ENCODE measurements at places on chromosomes 2 and 18. TPM values are rescaled to one million over a fixed set of nuclear protein-coding genes. Genes with fewer than 3 reads are reported as not detected.

SLC9A4 gene
- 0.08 TPM for total RNA-seq

TEX44 gene
- total RNA-seq: not detected

CIDEA gene
- not detected for total RNA-seq

ACMSD gene
- not detected for total RNA-seq

ICA1L gene
- total RNA-seq: 3.2 TPM

HNMT gene
- total RNA-seq: not detected

FBLN7 gene
- total RNA-seq: 34.0 TPM

SF3B6 gene
- total RNA-seq: 52.4 TPM

LBX2 gene
- not detected for total RNA-seq

DNA sequence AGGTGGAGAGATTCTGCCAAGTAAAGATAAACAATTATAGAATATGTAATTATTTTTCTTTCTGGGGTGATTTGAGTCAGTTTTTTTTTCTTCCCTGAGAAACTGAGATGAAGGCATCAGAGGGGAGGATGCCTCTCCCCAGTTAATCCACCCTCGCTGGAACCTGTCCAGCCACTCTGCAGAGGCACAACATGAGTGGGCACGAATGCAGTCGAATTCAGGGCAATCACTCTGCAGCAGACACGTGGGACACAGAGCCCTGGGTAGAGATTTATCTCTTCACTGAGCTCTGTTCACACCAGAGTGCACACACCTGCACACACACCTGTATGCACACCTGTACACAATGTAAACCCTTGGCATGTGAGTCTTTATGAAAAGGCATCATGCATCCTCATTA lies 154.2 kb downstream of the DCDC2C start:
- no peak overlapping the region for H3K4me3 ChIP-seq
- H3K4me1 ChIP-seq: no peaks in the 10 kb centered on the region
- H3K27me3 ChIP-seq: no peaks in the 10 kb centered on the region
- no peak overlapping the region for H3K27ac ChIP-seq
- no peak for DNase-seq

DNA sequence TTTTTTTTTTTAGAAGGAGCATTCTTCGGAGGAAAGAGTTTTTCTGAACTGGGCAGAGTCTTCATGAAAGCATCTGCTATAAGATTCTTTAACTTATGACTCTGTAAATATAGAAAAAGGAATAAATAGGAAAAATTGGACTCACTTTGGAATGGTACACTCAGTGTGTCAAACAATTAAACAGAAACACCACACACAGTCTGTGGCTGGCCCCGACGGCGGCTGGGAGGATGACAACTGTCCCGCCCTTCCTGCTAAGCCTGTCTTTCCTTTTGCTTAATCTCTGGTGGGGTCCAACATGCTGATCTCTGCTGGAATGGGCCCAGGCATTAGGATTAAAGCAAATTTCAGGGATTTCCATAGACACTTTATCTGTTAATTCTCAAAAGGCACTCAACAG lies 12.5 kb upstream of the RAB31 start:
- DNase-seq: no peak
- H3K4me3 ChIP-seq: no peak overlapping the region
- H3K27me3 ChIP-seq: no peaks in the 10 kb centered on the region
- H3K36me3 ChIP-seq: no peaks in the 10 kb centered on the region

- no peak overlapping the region for H3K27ac ChIP-seq
- DNase-seq: no peak
- H3K4me3 ChIP-seq: no peak overlapping the region
These were observed 34.0 kb upstream of the TMEFF2 start for GRCh38 chr2:192228685-192229084.

- H3K27ac ChIP-seq: no peak overlapping the region
- no peak for DNase-seq
- no peaks in the 10 kb centered on the region for H3K4me1 ChIP-seq
- no peak overlapping the region for H3K4me3 ChIP-seq
- no peaks in the 10 kb centered on the region for H3K36me3 ChIP-seq
- no peaks in the 10 kb centered on the region for H3K27me3 ChIP-seq
These were observed 106.9 kb downstream of the GFPT1 start for GRCh38 chr2:69279931-69280681.

GRCh38 chr18:45539491-45539891 lies 75.8 kb upstream of the SLC14A2 start:
- H3K4me3 ChIP-seq: no peak overlapping the region
- H3K27ac ChIP-seq: no peak overlapping the region
- H3K4me1 ChIP-seq: no peaks in the 10 kb centered on the region
- no peak for DNase-seq

GRCh38 chr2:118197011-118197675 lies 108.9 kb downstream of the INSIG2 start:
- H3K4me1 ChIP-seq: no peaks in the 10 kb centered on the region
- no peak overlapping the region for H3K4me3 ChIP-seq

DNA sequence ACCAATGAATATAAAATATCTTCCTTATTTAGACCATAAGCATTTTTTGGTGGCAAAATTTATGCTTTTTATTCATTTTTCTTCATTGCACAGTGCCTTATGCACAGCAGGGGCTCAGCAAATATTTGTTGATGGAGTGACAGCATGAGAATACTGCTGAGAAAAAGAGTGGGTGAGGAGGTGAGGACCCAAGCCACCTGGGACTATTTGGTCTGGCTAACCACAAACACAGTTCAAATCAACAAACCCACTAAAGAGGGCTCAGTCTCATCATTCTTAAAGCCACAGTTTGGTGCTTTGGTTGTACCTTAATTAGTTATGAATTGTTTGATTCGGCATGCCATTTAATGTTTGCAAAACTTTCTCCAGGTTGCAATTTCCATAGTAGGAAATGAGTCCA lies 183.5 kb upstream of the ZNF521 start:
- no peak overlapping the region for H3K4me3 ChIP-seq
- no peak overlapping the region for H3K27ac ChIP-seq
- no peaks in the 10 kb centered on the region for H3K36me3 ChIP-seq

DNA sequence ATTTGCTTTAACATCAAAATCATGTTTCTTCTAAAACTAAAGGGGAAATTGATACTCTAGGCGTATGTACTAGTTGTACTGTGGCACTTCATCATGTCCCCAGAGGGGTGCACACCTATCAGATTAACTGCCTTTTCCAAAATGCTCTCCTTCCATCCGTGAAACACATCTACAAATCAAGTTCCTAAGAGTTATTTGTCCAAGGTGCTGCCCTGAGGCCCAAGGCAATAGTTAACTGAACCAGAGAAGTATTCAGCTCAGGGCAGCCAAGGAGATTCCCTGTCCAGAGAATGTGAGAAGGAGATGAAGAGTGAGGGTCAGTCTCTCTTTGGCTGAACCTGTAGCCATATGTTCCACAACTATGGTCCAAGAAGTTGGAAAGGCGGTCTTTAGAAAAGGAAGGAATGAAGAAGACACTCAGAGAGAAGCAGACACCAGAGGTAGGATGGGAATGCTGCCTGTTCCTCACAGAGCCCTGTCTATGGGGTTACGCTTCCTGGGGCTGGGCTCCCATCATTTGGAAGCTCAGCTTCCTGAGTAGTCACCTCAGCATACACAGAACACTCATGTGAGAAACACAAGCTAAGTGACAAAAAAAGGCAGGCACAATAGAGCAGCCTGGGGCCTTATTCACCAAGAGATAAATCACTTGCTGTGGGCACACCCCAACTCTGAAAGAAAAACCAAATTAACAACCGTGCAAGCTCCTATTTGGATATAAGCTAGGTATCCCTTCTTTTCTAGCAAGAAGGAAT lies 55.6 kb downstream of the ANKRD44 start:
- H3K4me1 ChIP-seq: peaks cover 73% of the 10 kb centered on the region
- no peak for DNase-seq
- peak overlapping the region; percentile 80 for H3K27ac ChIP-seq
- H3K27me3 ChIP-seq: no peaks in the 10 kb centered on the region
- H3K4me3 ChIP-seq: peak overlapping the region; percentile 38

DNA sequence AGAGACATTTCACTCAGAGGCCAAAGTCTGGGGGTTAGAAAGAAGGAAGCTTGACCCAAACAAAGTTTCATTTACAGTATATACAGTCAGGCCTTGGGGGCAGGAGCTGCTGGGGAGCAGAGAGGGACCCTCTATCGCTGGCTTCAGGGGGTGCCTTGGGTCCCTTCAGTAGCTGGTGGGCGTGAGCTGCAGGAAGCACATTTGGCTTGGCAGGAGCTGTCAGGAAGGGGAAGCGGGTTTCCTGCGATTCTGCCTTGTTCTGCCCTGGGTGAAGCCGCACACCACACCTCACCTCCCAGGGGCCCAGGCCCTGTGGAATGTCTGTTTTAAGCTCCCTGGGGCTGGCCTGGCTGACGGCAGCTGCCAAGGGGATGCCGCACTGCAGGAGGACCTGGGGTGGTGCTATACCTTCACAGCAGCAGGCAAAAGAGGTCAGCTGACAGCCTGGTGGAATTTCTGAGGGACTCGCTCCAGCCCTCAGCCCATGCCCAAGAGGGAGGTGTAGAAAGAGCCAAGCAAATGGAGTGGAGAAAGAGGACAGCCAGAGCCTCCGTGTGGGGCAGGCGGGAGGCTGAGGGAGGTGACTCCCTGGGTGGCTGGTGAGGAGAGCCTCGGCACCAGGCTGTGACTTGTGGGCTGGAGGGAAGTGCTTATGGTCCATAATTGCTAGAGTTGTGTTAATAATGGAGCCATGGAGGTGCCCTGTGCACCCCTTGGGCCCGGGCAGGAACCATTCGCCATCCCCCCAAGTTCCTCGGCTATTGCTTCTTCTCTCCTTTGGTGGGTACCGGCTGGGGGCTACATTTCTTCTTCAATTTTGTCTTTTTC lies 43.9 kb downstream of the PSD4 start:
- DNase-seq: no peak
- no peak overlapping the region for H3K27ac ChIP-seq
- no peak overlapping the region for H3K4me3 ChIP-seq
- peaks cover 9% of the 10 kb centered on the region for H3K4me1 ChIP-seq
- H3K36me3 ChIP-seq: no peaks in the 10 kb centered on the region
- no peaks in the 10 kb centered on the region for H3K27me3 ChIP-seq

DNA sequence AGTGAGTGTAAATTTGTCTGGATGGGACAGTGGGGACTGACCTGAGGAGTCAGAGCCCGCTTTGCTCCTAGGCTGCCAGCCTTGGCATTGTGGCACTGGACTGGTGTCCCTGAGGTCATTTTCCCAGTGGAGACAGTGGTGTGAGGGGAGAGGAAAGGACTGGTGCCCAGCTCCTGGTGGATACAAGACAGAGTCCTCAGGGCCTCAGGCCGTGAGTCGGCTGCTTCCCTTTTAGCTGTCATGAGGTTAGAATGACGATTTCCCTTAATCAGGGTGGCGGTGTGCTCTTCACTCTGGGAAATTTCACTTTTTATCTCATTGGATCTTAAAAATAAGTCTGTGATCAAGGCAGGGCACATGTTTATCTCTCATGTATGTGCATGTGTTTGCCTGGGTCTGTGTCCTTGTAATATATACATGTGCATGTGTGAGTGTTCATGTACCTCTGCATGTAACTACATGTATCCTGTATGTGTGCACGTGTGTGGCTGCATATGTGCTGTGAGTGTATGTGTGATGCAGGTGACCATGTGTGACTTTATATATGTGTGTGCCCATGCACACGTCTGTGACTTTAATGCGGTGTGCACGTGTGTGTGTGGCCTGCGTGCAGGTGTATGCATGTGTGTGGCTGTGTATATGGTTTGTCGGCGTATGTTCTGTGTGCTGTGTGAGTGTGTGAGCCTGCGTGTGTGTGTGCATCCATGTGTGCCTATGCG lies 55.7 kb downstream of the GLI2 start:
- no peak overlapping the region for H3K27ac ChIP-seq
- H3K27me3 ChIP-seq: no peaks in the 10 kb centered on the region
- no peak for DNase-seq
- H3K36me3 ChIP-seq: no peaks in the 10 kb centered on the region
- no peaks in the 10 kb centered on the region for H3K4me1 ChIP-seq
- H3K4me3 ChIP-seq: no peak overlapping the region

GRCh38 chr2:150567771-150568301 lies 80.4 kb upstream of the RND3 start:
- no peaks in the 10 kb centered on the region for H3K27me3 ChIP-seq
- H3K36me3 ChIP-seq: no peaks in the 10 kb centered on the region
- DNase-seq: no peak
- H3K27ac ChIP-seq: no peak overlapping the region
- H3K4me1 ChIP-seq: no peaks in the 10 kb centered on the region

DNA sequence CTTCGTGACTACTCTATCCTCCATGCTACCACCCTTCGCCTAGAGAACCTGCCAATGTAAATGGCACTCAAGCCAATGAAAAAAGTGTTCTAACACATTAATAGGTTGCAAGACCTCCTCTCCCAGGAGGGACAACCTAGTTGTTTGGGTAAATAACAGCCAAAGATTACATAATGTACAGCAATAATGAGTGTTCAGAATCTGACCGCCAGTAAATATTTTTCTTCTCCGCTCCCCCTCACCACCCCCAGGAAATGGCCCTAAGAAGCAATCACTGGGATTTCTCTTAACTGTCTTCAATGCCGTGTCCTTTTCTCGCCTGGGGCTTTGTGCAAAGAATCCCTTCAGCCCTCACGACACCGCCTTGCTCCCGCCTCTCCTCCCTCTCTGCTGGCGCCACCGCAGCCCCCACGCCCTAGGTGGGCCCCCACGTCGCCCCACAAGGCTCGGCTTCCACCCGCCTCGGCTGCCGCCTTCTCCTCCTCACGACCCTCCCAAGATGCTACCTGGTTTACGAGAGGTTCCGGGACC lies 458 bp downstream of the HYCC2 start:
- peak overlapping the region; percentile 83 for H3K27ac ChIP-seq
- H3K4me3 ChIP-seq: peak overlapping the region; percentile 92
- no peak for DNase-seq
- peaks cover 4% of the 10 kb centered on the region for H3K36me3 ChIP-seq
- H3K27me3 ChIP-seq: no peaks in the 10 kb centered on the region

DNA sequence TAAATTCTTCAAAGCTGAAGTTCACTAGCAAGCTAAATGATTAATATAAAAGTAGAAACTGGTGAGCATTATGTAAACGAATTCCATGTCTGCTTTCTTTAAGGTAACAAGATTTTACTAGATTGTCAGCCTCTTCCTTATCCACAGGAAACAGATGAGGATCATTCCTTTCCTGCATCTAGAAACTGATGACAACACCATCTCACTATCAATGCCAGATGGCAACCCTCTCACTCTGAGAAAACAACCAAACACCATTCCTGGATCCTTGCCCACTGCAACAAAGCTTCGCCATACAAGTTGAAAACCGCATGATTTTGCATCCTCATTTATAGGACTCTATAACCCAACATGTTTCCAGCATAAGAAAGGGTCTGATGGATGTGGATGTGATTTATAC lies 122.9 kb downstream of the ZNF521 start:
- no peak for DNase-seq
- no peaks in the 10 kb centered on the region for H3K4me1 ChIP-seq

GRCh38 chr2:240467659-240468302 lies 32.3 kb downstream of the GPC1 start:
- no peak overlapping the region for H3K27ac ChIP-seq
- DNase-seq: no peak
- H3K4me3 ChIP-seq: no peak overlapping the region
- H3K4me1 ChIP-seq: no peaks in the 10 kb centered on the region
- no peaks in the 10 kb centered on the region for H3K36me3 ChIP-seq

DNA sequence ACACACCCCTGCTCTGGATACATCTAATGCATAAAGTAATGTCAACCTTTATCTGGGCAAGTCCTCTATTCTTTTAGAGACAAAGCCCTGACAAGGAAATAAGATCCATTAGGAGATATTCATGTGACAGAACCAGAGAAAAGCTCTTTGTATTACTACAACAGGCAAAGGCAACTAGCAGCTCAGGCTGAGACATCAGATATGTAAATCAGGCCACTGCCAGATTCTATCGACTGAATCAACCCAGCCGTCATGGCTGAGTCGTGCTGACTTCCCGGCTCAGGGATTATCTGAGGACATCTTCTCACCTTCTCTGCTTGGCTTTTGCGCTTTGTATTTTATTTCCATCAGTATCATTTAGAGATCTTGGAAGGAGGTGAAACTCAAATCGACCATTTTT lies 294.5 kb downstream of the PLCL1 start:
- no peak for DNase-seq
- H3K27ac ChIP-seq: no peak overlapping the region
- H3K27me3 ChIP-seq: no peaks in the 10 kb centered on the region
- no peaks in the 10 kb centered on the region for H3K4me1 ChIP-seq
- no peak overlapping the region for H3K4me3 ChIP-seq

Measured in naive thymus-derived CD4-positive, alpha-beta T cell (primary cell).